ENCODE measurements at places on chromosomes 12 and 14.
A peak's percentile ranks its signal among the peaks of the same experiment; 100 is the strongest.

DNA sequence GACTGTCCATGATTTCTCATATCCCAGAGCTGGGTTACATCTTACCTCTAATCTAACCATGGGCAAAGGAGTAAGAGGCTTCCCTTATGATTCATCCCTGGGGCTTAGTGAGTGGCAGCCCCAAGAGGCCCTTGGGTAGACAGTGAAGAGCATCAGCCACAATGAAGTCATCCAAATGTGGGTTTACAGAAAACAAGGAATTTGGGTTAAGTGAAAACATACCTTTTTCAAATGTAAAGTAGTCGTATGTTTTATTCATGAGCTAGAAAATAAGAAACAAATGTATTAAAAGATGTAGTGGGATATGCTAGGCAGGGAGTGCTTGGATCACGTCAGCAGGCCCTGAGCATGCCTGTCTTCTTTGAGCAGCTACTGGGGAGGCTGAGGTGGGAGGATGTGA is 54.0 kb upstream of the ELK3 start:
- no peak for DNase-seq

GRCh38 chr14:101220921-101221510 is 317.5 kb upstream of the RTL1 start:
- DNase-seq: no peak

- DNase-seq: no peak
Observed at GRCh38 chr12:127284870-127285431, 982.0 kb upstream of the TMEM132C start.

DNA sequence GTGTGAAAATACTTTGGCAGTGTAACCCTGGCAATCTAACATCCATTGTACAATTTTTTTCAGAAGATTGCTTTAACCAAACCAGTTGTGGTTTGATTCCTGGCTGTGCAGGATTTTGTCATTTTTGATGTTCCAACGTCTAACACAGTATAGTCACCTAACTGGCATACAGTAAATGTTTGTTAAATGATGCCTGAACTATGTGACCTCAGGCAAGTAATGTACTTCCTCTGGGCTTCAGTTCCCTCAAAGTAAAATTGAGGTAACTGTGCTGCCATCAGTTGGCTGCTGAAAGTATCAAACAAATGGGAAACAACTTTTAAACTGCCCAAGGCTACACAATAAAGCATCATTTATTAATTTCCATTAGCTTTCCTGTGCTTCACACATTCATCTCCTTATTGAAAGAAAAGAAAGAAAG is 4.3 kb downstream of the TM7SF3 start:
- no peak for DNase-seq

- DNase-seq: no peak
Observed at GRCh38 chr14:70622111-70622712, 19.5 kb upstream of the TTC9 start.

DNA sequence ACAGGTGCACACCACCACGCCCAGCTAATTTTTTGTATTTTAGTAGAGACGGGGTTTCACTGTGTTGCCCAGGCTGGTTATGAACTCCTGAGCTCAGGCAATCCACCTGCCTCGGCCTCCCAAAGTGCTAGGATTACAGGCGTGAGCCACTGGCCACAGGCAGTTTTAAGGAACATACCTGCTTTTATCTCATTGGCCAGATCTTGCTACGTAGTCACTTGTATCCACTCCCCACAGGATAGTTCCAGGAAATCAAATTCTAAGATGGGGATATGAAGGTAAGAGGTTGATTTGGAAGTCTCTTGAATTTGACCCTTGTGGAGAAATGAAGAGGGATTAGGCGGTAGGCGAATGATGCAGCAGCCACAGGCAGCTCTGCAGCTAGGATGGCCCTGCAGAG is 8.8 kb upstream of the PLEKHG6 start:
- DNase-seq: no peak

GRCh38 chr14:103727313-103727980 is 11.8 kb downstream of the ZFYVE21 start:
- DNase-seq: no peak

DNA sequence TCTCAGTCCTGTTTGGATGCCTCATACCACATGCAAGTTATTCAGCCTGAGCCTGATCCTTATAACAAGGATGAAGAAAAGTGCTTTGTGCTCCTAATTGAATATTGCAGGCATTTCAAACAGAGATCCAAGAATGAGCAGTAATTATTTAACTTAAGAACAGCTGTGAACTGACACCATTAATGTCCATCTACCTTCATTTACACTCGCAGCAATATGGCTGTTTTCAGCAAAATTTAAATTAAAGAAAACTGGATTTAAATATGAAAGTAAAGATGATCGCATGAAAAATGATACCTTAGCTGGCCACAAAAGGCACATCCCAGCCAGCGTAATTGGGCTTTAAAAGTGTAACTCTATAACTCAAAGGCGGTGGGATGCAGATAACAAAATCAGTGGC is 466.3 kb downstream of the GALC start:
- DNase-seq: no peak

DNA sequence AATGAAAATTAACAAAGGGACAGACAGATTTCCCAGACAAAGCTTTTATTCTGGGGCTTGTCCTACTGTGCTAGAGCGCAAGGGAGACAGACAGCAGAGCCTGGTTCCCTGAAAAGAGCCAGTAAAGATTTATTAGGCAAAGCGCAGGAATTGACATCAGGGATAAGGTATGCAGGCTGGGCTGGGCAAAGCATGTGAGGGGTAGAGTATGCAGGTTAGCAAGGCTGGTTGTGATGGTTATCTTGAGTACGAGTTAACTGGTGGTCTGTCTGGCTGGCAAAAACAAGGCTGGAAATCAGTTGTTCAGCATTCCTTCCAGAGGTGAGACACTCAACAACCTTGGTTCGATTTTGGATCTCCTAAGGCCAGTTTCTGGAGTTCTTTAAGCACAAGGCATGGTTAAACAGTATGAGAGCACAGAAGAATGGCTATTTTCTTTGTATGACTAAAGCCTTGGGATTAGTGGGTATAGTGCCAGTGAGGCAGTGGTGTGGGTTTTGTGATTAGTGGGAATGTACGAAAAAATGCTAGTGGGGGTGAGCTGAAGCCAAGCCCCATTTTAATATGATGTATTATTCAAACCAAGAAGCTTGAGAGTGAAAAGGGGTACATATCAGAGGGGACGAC is 30.9 kb downstream of the BTBD7 start:
- DNase-seq: peak; percentile 36

GRCh38 chr14:71355324-71356201 is 448.3 kb downstream of the PCNX1 start:
- no peak for DNase-seq

DNA sequence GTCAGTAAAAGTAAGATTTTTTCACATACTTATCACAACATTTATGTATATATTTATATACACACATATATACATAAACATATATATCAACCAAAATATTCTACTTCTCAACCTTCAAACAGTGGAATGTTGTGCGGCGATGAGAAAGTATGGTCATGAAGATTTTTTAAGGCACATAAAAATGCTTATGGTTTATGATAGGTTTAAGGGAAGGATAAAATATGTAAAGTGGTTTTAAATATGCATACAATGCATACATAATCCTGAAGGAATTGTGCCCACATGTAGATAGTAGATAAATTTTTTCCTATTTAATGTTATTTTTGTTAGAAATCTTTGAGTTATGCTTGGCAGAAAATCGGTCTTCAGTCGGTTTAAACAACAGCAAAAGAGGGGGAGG is 182.7 kb downstream of the ANO6 start:
- no peak for DNase-seq

DNA sequence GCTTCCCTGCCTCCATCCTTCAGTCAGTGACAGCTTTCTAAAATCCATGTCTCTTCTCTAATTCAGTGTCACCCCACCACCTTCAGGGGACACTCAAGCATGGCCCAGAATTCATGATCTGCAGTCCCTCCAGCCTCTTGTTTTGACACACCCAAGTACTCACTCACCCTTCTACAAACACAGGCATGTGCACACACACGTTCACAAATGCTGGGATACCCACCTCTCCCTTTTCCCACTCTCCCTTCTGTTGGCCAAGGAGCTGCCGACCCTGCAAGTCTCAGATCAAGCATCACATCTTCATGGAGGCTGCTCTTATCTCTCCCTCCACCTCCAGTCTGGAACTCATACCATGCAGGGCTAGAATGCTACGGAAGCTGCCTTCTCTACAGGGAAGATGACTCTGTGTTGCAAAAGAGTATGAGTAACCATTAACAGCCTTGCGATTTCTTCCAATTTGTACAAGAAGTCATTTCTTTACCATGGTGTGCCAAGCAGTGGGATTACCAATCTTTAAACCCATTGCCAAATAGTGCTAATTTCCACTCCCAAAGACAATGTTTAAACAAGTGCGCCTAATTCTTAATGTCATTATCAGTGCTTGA is 196.1 kb downstream of the BCL11B start:
- DNase-seq: no peak

GRCh38 chr12:98425859-98426258 is 89.5 kb upstream of the TMPO start:
- no peak for DNase-seq
